ENCODE measurements at places on chromosomes 16 and 17.

- DNase-seq, result no peak
These were observed 1718.4 kb downstream of the TP53TG3F start for GRCh38 chr16:35177851-35178250.

DNA sequence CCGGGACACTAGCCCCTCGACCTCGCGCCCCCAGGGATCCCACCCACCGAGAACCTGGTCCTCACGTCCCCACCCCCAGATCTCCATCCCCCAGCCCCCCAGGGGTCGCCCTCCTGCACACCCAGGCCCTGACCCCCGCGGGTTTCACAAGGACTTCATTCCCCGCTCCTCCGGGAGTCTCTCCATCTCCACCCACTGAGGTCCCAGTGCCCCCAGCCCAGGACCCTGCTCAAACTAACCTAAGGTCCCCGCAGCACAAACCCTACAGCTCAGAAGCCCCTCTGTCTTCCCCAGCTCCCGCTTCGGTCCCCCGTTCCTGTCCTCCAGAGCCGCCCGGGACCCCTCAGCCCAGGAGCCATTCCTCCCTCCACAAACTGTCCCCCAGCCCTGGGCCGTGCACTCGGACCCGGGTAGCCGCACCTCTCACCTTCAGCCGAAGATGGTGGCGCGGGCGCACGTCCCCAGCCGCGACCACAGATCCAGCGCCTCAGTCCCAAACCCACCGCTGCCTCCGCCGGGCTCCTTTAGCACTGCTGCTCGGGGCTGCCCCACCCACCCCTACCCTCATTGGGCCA is at the start of gene MYH10:
Gene MYH10, minus strand, starts transcription at position 499 of the 575 bp plus-strand sequence. CDS start 7,479 bp downstream, outside the sequence.
- no peak for DNase-seq

- DNase-seq, result no peak
These were observed 115.5 kb downstream of the RAP1GAP2 start for GRCh38 chr17:2911755-2912111.

GRCh38 chr16:80577485-80578280 is 36.9 kb downstream of the DYNLRB2 start:
- DNase-seq, result no peak

GRCh38 chr16:15752717-15753488 is 102.9 kb downstream of the NDE1 start:
- DNase-seq, result no peak

GRCh38 chr17:49204516-49204915 is 5.9 kb downstream of the GNGT2 start:
- DNase-seq, result no peak

DNA sequence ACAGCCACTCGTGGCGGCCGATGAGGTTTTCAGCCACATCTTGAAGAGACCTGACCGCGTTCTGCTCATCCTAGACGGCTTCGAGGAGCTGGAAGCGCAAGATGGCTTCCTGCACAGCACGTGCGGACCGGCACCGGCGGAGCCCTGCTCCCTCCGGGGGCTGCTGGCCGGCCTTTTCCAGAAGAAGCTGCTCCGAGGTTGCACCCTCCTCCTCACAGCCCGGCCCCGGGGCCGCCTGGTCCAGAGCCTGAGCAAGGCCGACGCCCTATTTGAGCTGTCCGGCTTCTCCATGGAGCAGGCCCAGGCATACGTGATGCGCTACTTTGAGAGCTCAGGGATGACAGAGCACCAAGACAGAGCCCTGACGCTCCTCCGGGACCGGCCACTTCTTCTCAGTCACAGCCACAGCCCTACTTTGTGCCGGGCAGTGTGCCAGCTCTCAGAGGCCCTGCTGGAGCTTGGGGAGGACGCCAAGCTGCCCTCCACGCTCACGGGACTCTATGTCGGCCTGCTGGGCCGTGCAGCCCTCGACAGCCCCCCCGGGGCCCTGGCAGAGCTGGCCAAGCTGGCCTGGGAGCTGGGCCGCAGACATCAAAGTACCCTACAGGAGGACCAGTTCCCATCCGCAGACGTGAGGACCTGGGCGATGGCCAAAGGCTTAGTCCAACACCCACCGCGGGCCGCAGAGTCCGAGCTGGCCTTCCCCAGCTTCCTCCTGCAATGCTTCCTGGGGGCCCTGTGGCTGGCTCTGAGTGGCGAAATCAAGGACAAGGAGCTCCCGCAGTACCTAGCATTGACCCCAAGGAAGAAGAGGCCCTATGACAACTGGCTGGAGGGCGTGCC is 30.1 kb downstream of the CIITA start:
- no peak for DNase-seq

DNA sequence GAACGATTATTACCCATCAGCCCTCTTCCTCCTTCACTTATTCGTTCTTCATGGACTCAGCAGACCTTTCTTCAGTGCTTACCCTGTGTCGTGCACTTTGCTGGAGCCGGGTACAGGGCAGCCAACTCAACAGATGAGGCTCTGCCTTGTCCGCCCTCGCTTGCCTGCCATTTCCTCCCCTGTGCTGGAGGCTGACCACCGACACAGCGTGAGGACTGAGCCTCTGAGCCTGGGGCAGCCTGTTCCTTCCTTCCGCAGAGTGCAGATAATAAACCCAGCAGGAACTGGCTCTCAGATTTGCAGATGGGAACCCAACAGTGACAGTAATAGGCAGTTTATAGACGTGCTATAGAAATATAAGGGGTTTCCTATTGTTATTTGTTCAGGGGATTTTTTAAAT is 7.0 kb upstream of the SLC39A11 start:
- no peak for DNase-seq

DNA sequence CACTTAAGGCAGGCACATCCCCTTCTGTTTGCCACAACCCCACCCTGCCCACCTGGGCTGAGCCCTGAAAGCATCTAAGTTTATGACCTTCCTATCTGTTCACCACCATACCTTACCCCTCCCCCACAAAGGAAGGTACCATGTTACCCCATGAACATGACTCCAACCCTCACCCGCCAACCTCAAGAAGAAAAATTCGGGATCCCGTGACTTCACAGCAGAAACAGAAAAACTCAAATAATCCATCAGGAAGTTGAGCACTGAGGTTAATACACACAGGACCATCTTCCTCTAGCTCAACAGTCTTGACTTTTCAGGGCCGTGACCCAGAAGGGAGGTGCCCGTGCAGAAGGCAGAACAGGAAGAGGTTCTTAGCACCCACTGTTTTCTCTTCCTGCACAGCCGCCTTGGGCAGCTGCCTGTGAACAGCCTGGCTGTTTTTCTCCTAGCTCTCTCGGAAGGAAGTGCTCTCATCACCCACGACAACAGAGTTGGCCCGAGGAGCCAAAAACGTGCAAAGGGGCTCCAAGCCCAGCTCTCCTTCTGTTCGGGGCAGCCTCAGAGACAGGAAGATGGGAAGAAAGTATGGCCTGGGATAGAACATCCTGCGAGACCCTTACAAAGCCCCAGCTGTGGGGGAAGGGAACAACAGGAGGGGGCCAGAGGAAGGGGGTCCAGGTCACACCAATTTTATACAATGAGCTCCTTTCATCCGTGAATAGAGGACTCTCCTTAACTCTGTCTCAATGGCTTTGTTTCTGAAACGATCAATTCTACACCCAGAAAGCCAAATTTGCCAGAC is 101.1 kb downstream of the XYLT1 start:
- no peak for DNase-seq

GRCh38 chr16:89890886-89891657 is 17.7 kb downstream of the TCF25 start:
- no peak for DNase-seq

DNA sequence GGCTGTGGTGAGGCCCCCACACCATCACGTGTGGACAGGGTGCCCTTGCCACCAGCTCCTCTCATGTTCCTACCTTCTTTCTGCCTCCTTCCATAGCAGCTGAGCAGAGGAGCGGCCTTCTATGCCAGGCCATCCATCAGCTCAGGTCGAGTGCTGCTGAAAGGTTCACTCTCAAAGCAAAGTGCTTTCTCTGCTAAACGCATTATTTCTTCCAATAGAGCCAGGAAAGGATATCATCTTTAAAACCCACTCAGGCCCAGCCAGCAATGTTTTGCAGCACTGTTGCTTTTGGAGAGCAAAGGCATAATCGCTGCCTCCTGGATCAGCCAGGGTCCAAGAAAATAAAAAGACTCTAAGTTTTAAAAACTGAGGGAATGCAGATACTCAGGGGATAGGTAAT is 54.9 kb upstream of the GPRC5B start:
- no peak for DNase-seq

- DNase-seq, result no peak
These were observed 82.0 kb upstream of the ASIC2 start for GRCh38 chr17:33375103-33375502.
